ENCODE measurements at places on chromosomes 12 and 14.
A peak's percentile ranks its signal among the peaks of the same experiment; 100 is the strongest.

- peak; percentile 9 for DNase-seq
Observed at GRCh38 chr14:20400965-20401593, 12.2 kb downstream of the TEP1 start.

DNA sequence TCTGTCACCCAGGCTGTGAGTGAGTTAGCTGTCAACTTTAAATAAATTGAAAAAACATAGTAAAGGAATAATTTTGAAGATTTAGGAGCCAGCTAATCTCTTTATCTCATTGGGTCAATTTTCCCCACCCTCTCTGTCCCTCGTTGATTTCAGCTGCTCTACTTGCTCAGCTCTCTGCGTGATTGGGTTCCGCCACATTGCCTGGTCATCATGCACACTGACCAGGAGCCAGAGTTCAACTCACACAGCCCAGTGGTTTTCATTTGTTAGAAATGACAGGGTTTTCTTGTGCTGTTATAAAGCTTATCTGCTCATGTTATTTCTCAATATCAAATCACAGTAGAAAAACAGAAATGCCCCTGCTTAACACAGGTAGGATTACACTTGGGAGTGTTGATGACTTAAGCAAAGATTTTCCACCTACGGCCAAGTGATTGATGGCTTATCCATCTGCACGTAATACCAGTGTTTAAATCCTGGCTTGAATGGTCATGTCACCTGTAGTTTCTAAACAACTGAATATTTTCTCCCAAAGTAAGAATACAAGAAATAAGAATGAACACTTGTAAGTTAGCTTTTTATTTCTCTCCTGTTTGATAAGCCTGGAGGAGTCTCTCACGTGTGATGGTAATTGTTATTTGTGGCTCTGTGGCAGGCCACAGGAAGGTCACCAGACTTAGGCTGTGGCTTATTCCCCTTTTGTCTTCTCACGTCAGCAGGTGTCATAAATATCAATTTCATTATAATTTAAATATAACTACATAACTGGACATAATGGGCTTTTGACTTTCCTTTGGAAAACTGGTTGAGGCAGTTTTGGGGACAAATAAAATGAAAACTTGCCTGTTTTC is 367.2 kb upstream of the DDHD1 start:
- no peak for DNase-seq

DNA sequence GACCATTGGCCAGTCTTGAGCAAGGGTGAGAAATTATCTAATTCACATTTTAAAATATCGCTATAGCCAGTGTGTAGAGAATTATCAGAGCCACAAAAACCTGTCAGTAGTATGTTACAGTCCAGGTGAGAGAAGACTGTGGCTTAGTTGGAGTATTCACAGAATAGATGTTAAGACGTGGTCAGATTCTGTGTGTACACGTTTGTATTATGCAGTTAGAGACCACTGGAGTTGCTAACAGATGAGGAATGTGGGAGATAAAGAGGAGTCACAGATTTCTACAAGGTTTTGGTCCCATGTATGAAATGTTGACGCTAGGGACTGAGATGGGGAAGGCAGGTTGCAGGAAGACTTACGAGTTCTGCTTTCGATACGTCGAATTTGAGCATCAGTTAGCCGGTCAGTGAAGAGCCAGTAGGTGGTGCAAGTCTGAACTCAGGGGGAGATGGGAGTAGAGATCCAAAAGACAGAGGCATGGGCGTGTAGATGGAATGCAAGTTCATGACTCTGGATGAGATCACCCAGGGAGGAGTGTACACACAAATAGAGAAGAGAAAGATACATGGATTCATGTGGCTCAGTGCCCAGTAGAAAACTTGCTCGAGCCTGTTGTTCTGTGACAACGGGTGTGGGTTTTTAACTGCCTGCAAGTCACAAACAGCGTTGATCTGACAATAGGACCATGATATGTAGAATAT is 114.8 kb upstream of the FLRT2 start:
- no peak for DNase-seq

GRCh38 chr12:15196678-15197505 is 24.3 kb downstream of the RERG start:
- no peak for DNase-seq

- DNase-seq: no peak
Observed at GRCh38 chr12:76952995-76953394, 74.2 kb upstream of the CSRP2 start.

DNA sequence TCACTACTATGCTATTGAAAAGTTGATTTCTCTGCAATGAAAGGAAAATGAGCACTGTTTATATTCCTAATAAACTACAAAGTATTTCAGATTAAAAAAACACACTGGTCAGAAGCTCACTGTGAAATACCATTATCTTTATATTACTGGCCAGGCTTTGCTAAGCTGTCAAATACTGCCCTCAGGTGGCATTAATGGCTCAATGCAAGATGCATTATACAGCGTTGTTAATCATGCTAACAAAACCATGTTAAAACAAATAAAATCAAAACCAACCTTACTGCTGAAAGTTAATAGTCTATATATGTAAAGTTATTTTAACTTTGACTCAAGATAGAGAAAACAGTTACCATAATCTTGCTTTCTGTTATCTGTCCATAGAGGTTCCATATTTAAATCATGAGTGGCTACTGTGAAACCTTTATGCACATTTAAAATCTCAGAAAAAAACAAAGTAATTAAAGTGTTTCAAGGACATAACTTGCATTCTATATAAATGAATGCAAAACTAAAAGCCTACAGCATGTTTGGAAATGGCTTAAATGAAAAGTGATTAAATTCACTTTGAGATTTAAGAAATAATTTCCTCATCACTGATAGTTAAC is 121.7 kb downstream of the RALGAPA1 start:
- DNase-seq: no peak
